Amniotic epithelial cell (primary cell): ENCODE measurements at places on chromosomes 16 and 17.

GRCh38 chr17:39667945-39668924 lies at the start of gene PNMT:
Gene PNMT, plus strand, starts transcription at chr17:39668453. Its CDS starts 23 bp downstream, at chr17:39668476.
- peak; percentile 48 for DNase-seq

GRCh38 chr16:85384833-85385462 lies 228.2 kb upstream of the GSE1 start:
- DNase-seq = no peak

DNA sequence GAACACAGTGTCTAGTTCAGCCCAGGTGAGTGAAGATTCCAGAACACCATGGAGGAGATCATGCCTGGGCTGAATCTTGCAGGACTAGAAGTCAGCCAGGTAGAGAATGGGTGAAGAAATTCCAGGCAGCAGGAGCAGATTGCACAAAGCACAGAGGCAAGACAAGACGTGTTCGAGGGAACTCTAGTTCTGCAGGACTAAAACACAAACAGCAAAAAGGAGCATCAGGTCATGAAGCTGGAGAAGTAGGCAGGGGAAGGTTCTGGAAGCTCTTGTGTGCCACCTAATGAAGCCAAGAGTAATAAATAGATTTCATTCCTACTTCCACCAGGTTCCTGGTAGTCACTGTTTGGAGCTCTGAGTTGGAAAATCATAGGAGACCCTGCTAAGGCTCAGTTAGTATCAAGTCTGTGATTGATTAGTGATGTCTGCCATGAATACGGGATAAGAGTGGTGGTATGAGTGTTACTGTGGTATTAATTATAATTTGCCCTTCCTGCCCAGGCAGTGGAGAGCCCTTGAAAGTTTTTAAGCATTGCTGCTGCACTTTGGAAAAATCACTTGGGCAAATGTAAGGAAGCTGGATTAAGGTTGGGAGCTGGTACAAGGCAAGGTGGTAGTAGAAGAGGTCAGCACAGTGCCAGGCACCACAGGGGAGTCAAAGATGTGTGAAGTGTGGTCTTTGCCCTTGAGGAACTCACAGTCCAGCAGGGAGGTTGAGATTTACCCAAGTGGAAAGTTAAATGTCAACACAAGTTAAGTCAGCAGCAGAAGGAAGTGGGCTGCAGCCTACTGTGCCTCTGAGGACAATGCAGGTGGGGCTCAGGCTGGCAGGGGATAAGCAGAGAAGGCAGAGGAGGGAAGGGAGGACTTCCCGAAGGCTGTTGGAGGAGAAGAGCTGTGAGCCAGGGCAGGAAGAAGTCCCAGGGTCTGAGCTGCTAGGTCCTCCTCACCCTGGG lies 13.5 kb upstream of the FOXN1 start:
- peak; percentile 69 for DNase-seq

GRCh38 chr16:57016831-57017230 lies 27.5 kb downstream of the NLRC5 start:
- DNase-seq = no peak

DNA sequence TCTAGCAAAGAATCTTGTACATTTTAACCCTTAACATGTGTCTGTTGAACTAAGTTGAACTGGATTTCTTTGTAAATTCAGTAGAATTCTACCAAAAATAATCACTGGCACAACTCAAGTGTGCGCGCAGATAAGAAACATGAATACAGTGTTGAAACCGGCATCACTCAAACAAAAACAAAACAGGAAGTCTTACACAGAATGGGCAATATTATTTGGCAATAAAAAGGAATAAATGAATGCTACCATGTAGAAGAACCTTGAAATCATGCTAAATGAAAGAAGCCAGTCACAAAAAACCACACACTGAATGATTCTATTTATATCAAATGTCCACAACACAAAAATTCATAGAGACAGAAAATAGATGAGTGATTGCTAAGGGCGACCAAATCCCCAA lies 102.9 kb upstream of the ZFHX3 start:
- DNase-seq = no peak

GRCh38 chr16:21336231-21336630 lies 58.1 kb upstream of the CRYM start:
- no peak for DNase-seq

DNA sequence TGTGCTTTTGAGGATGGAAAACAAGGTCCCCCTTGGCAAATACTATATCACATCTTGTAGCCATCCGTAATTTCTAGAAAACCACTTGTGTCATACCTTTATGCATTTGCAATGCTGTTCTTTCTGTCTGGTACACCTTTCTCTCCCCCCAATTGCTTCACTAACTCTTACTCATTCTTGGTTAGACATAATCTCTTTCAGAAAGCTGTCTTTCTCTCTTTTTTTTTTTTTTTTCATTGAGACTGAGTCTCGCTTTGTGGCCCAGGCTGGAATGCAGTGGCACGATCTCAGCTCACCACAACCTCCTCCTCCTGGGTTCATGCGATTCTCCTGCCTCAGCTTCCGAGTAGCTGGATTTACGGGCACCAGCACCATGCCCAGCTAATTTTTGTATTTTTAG lies 94.9 kb upstream of the C17orf78 start:
- peak; percentile 56 for DNase-seq

- DNase-seq = no peak
These were observed 386.5 kb upstream of the ASIC2 start for GRCh38 chr17:33679595-33679994.

GRCh38 chr17:57391076-57391825 lies 134.9 kb downstream of the MSI2 start:
- no peak for DNase-seq

- DNase-seq = no peak
These were observed 113.3 kb downstream of the CNTNAP4 start for GRCh38 chr16:76390476-76390875.

- peak; percentile 64 for DNase-seq
These were observed 19.0 kb upstream of the KLHDC4 start for GRCh38 chr16:87784812-87785211.

DNA sequence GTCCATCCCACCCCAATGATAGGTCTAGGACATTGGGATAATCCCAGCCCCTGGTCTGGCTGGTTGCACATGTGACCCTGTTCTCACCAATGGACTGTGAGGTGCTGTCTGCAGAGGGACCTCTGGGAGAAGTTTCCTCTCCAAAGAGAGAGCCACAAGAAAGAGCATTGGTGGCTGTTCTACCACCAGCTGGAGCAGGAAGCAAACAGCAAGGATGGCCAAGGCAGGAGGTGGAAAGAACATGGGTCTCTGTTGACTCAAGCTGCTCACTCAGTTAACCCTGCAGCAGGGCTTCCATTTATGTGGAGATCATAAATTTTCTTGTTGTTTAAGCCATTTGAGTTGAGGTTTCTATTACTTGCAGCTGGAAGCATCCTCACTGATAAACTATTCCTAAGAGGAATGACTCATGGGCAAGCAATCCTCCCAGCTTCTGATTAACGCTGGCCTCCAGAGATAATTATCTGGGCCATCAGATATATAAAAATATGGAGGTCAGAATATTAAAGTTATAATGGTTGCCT lies 52.6 kb downstream of the CYB5B start:
- DNase-seq = peak; percentile 98

DNA sequence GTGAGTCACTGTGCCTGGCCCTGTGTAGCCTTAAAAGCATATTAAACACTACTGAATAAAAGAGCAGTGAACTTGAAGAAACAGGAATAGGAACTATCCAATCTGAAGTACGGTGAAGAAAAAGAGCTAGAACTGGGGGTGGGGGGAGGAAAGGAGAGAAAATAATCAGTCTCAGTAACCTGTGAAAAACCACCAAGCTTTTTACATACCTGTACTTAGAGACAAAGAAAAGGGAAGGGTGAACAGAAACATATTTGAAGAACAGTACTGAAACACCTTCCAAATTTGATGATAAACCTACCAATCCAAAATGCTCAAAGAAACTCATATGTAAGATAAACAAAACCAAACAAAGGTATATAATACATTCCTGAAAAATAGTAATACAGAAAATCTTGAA lies 77.5 kb downstream of the USP32 start:
- no peak for DNase-seq

DNA sequence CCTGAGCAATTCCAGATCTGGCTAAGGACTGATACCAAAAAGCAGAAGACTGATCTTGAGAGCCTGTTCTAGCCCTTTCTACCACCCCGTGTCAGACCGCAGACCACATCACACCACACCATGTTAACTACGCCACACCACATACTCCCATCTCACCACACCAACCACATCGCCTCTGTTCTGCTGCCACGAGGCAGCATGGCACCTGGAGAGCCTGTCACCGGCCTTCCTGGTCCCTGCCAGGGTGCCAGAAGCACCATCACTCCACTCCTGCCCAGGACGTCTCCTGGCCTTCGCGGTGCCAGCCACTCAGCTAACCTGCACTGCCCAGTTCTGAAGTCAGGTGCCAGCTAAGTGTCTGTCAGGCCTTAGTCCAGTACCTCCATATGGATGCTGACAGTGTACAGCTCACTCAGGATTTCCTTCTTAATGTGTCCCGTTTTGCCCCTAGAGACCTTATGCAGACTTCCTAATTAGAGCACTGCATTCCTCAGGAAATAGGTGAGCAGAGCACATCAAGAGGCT lies 37.2 kb upstream of the BCAR1 start:
- DNase-seq = no peak

- no peak for DNase-seq
These were observed 7.9 kb downstream of the SOCS1 start for GRCh38 chr16:11248133-11248532.

DNA sequence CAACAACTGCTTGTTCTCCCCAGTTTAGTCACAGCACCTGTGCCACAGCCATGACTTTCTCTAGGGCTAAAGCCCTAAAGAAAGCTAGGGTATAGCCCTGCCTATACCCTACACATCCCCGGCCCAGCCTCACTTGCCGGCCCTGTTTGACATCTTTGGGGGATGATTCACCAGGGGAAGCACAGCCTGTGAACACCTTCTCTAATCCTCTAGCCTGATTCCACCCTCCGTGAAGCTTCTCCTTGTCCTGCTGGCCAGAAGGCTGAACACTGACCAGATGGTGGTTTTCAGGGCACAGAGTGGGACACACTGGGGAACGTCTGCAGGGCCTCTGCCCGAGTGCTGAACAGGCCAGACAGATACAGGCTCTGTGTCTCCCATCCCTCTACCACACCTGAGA lies 6.0 kb downstream of the CLEC16A start:
- DNase-seq = peak; percentile 46

DNA sequence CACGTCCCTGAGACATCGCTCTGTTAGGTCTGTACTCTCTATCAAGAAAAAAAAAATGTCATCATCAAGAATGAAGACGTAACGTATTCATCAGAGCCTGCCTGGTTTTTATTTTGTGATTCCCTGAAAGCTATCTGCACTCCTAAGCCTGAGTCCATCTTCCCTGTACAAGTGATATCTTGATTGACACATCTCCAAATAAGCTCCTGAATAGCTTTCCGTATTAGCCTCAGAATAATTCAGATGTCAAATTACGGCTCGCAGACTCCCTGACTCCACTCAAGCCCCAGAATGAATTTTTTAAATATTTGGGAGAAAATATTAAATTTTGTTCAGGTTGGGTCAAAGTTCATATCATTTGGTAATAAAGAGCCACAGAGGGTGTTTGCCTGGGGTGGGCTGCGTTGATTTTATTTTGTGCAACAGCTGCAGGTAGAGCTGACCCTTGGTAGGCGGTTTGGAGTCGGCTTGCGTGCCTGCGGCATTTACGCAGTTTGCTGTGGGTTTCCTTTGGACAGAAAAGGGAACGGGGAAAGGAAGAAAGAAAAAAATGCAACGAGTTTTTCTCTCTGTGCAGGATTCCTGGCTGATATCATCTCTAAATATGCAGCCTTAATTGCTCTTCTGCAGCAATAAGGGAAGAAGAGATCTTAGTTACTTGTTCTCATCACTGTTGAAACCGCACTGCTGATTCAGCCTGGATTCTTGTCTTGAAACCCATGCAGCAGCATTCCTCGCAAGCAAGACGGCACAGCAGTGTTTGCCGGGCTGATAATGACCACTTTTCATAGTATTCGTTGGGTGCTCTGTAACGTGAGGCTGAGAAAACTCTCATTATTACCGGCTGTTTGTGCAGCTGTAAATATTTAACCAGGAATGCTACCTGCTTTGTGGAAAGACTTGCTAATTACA lies 114.7 kb downstream of the IRX3 start:
- DNase-seq = peak; percentile 94

- DNase-seq = no peak
These were observed 847.4 kb upstream of the SOX9 start for GRCh38 chr17:71273441-71273840.

- DNase-seq = no peak
These were observed 1.0 kb downstream of the MCRIP1 start for GRCh38 chr17:81831957-81832607.

DNA sequence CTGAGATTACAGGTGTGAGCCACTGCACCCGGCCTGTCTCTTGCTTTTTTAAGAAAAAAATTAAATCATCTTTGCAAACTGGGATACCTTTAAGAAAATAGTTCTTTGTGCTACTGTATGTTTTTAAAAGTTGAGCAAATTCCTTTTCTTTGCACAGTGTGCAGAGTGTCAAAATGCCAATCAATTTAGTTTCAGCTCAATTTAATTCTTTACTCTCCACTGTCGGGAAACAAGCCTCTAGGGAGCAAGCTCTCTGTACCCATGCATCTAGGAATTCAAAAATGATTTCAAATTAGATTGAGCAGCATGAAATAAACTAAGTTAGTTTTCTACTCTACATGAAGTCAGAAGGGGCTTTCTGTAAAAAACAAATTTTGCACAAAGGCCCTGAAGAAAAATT lies 141.5 kb upstream of the CORO6 start:
- DNase-seq = no peak

GRCh38 chr16:50573947-50574744 lies 25.9 kb downstream of the NKD1 start:
- DNase-seq = no peak

DNA sequence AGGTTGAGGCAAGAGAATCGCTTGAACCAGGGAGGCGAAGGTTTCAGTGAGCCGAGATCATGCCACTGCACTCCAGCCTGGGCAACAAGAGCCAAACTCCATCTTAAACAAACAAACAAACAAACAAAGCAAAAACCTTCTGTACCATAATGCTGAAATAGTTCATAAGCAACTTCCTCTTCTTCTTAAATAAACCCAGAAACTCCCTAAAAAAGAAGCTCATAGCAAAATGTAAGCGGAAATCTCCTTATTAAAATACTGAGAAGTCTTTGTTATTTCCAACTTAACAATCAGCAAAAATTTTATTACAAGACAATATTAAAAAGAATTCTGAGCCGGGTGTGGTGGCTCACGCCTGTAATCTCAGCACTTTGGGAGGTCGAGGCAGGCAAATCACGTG lies 82.8 kb downstream of the FBXL20 start:
- DNase-seq = no peak
